Panc1 (cell line): ENCODE measurements at places on chromosomes 4 and X.

- DNase-seq = no peak
Measured at GRCh38 chrX:17021851-17022604, 75.6 kb downstream of the REPS2 start.

- DNase-seq = peak; percentile 57
Measured at GRCh38 chr4:10018818-10019461, 2.4 kb downstream of the SLC2A9 start.

DNA sequence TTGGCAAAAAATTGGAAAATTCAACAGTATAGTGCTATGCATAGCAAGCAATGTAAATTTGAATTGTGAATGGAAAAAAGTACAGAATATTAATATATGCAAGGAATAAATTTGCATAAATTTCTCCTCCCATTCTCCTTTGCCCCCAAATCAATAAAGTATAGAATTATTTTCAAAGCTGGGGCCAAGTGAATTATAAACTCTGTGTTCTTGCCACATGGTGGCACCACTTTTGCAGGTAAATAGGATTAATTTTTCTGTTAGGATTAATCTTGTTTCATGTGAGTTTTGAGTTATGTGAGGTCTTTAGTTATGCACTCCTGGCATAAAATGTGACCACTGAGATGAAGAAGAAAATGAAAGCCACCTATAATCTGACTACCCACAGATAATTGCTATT, 19.9 kb downstream of the COPS4 start:
- DNase-seq = no peak

GRCh38 chr4:7828011-7828720, 111.5 kb downstream of the AFAP1 start:
- no peak for DNase-seq

DNA sequence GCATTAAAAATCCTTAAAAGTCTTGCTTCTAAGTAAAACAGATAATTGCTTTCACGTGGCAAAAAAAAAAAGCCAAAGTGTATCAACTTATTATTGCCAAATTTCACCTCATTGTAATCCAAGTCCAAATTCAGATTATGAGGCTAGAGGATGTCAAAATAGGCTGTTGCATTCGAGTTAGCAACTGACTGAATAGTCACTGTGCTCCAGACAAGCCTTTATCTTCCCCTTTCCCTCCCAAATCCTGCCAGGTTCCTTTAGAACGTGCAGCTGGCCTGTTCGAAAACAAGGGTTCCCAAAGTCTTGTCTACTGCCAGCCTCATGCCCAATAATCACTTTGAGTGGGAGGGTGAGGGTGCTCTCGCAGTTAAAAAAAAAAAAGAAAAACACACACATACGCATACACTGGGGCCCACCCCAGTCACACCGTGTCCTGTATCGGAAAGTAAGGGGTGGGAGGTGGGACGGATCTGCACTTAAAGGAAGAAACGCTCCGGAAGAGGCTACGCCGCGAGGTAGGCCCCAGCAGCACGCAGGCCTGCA, 603 bp downstream of the MAD2L1 start:
- DNase-seq = no peak
